ENCODE measurements at places on chromosomes 12 and 14.

- DNase-seq: peak; percentile 61
These were observed 106.7 kb downstream of the CRADD start for GRCh38 chr12:93783832-93784231.

DNA sequence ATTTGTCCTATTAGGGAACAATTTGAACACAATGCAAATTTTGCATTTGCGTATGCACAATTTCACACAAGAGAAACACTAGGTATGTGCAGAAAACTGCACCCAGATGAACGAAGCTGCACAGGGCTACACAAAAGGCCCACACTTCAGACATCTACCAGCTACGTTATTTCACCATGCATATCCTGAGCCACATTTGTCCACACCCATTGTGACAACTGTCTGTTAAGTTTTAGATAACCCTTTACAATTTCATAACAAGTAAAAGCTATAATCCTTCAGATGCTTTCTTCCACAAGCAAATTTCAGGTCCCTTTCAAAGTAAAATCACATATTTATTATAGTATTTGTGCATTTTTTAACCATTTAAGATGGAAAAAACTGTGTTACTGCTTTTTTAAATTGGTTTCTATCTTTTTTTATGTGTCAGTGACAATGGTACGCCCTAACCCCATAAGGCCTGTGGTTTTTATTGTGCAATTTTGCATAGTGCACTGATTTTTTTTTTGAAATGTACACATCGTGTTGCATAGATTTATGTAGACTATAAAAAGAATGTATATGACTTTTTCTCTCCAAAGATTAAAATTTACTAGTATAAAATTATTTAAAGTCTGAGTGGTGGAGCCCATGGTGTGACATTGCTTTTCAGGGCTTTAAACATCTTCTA lies 87.8 kb upstream of the BTG1 start:
- DNase-seq: no peak

DNA sequence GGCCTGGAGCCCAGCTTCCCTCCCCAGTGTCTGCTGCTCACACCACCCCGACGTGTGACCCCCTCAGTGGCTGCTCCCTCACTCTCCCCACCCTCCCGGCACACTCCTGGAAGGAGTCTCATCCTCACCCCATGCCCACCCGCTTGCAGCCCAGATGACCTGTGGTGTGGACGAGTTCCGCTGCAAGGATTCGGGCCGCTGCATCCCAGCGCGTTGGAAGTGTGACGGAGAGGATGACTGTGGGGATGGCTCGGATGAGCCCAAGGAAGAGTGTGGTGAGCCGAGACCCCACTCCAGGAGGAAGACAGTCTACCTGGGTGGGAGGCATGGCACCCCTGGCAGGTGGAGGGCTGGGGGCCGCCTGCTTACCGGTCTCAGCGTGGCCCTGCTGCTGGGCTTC lies 15.0 kb upstream of the NXPH4 start:
- DNase-seq: no peak

GRCh38 chr14:38623661-38624060 lies 367.8 kb upstream of the CLEC14A start:
- DNase-seq: no peak

- DNase-seq: no peak
These were observed 85.5 kb upstream of the SSTR1 start for GRCh38 chr14:38122241-38122640.

DNA sequence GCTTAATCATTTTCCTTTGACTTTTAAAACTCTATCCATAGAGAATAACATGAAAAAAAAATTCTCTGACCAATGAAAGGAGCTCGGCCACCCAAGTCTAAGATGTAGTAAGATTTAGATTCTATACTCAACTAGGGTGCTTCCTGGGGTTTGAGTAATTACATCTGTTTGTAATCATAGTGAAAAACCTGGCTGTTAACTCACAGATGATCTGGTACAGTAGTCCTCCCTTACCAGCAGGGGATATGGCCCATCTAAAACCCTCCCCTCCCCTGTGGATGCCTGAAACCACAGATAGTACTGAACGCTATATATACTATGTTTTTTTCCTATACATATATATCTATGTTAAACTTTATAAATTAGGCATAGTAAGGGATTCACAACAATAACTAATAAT lies 89.2 kb downstream of the DAAM1 start:
- peak; percentile 77 for DNase-seq
